Hippocampal formation (tissue), 2 donors: ENCODE measurements at places on chromosomes 2 and 18.
A peak's percentile ranks its signal among the peaks of the same experiment; 100 is the strongest.

GRCh38 chr2:85697716-85698115 is 3.6 kb downstream of the GNLY start:
- DNase-seq, result no peak

- DNase-seq, result peak; percentile 65
These were observed 22.7 kb downstream of the EXOC6B start for GRCh38 chr2:72803151-72803550.

DNA sequence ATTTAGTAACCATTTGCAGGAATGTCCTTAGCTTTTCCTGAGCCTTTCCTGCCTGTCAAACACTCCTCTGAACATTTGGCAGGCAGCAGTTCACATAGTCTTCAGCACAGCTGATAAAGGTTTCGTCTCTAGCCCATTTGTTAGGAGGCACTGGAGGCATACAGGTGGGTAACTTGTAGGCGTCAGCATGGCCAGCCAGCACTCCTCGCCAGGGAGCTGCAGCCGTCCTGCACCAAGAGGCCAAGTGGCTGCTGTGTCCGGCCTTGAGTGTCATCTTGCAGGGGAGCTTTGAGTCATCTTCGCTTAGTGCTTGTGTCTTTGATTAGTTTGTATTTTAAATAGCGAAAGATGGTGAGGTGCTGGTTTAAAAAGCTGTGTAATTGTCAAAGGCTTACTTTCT is 120.3 kb upstream of the NFATC1 start:
- no peak for DNase-seq

GRCh38 chr18:80147037-80147417 is 38.0 kb downstream of the ADNP2 start:
- DNase-seq, result no peak

DNA sequence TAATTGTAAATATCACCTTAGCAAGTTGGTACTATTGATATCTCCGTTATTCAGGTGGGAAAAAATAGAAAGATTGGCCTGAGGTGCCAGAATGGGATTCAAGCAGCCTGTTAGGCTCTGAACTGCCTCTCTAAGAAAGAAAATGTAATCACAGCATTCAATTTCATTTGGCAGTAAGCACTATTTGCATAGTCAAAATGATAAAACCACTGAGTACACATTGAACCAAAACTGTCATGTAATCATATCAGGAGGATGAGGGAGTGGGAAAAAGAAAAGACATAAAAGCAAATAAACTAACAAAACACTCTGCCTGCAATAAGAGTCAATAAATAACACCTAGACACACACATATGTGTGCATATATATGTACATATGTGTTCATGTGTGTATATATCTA is 103.9 kb upstream of the TACR1 start:
- no peak for DNase-seq

DNA sequence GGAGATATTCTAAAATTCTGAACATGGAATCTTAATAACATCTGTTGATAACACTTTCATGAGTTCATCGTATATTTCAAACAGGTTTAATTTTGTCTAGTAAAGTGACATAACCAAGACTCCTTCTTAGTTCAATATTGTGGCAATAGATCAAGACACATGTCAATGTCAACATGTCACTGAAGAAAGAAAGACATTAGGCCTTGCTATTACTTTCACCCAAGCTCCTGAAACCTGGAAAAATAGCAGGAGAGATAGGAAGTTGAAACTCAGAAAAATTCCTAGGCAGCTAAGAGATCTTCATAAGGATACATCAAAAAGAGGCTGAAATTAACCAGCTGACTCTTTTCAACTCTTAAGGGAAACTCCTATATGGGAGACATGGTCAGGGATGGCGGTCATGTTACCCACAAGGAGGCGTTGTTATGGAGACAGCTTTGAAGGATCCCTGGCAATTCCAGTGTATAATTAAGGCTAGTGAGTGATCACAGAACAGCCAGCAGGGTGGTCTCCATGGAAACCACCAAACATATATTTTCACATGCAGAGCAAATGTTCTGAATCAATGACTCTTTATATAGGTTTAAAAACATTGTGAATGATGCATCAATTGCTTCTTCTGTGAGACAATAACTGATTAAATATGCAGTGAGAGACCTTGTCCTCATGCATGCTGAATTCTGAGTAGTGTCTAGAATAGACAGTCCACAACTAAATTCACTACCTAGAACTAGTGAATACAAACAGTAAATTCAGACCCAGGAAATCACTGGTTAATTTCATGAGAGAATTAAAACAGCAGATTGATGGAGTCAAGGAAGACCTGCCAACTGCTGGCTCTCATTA is 115.3 kb upstream of the RIOK3 start:
- DNase-seq, result no peak

DNA sequence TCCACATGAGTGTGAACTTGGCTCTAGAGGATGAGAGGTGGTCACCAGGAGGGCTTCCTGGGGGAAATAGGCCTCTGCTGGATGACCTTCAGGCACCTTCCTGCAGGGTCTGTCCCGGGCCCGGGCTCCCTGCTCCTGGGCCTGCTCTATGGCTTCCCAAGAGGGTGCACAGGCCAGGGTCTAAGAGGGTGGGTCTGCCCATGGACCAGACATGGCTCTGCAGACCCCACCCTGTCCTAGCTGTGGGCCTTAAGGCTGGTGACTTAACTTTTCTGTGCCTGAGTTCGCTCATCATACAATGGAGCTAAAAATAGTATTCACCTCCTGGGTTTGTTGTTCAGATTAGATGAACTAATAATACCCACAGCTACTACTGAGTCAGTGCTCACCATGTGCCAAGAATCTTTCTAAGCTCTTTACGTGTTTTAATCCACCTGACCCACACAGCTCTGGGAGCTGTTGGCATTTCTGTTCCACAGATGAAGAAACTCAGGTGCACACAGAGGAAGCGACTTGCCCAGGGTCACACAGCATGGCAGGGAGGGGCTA is 14.4 kb downstream of the INHBB start:
- no peak for DNase-seq

DNA sequence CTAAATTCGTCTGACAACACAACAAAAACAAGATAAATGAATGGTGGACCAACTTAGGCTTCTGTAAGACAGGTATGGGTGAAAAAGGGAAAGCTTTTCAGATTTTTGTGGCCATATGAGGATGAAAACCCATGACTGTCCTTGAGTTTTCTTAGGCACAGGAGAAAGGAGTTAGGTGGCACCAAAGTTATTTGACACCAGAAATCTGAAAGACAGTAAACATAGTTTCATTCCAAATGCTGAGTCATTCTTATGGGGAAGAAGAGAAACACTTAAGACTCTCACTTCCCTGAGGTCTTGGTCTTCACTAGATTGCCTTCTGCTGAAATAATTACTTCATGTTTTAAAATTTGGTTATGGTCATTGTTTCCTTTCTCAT is 5.2 kb upstream of the GPD2 start:
- no peak for DNase-seq

DNA sequence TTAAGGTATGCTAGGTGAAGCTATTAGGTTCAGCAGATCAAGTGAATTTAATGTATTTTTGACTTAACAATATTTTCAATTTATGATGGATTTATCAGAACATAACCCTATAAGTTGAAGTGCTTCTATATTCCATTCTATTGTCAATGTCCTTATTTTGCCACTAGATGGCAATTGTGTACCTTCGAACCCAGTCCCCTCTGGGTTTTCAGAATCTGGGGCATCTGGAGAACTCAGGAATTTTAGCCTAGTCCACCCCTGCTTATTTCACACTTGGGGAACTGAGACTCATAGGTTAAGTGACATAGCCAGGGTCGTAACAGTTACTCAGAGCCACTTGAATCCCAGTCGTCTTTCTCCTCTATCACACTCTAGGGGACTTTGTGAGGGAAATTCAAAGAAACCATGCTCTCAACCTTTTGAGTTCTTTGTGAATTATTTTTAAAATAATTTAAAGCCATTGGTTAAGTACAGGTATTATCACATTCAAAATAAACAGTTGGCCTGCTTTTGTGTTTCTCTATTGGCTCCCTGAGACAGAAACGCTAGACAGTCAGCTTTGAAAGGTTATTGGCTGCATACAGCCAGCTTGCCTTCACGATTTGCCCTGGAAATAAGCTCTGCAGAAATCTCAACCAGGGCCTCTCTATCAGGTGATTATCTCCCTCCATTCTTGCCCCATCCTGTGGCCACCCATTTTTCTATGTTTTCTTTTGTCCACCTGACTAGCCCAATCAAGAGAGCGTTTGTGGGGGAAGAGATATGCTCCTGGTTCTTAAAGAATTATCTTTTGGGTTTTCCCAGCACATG is 145.0 kb downstream of the TTC27 start:
- DNase-seq, result peak; percentile 15

DNA sequence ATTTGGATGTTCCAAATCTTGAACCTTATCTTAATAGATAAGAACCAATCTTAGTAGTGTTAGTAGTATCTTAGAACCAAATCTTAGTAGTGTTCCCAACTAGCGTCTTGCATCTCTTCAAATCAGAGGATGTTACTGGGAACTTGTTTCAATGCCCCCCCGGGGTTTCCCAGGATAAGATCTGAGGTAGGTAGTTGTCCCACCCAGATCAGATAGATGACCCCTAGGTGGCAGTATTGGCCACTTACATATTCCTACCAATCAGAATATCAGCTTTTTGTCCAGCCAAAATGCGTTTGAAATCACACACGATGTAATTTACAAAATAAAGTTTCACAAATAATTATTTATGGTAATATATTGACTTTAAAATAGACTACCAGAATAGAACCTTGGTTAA is 314.8 kb downstream of the MBD2 start:
- DNase-seq, result no peak

DNA sequence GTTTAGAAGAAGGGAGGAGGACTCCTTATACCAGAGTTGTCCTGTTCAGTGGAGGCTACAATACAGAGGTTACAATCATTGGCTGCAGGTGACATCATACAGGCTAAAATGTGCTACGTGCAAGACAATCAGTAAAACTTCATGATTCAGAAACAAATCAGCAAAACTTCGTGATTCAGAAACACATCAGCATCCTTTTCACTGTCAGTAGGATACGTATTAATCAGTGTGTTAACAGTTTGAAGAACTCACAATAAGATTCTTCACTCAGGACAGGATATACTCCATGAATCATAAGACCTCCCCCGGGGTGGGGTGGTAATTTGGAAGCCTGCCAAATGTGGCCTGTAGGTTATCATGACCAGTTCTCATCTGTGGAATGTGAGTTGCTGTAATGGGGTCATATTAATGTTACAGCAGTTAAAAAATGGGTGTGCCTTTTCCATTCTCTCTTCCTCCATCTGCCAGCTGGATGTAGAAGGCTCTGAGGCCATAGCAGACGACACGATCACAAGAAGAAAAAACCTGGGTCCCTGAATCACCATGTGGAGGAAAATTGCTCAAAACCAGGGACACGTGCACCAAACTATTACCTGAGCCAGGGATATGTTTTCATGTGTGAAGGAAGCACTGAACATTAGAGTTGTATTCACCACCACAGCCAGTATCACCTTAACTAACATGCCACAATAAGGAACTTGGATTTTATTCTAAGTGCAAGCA is 134.8 kb upstream of the CREB1 start:
- no peak for DNase-seq

GRCh38 chr2:160387558-160388262 is 105.9 kb downstream of the RBMS1 start:
- DNase-seq, result no peak

GRCh38 chr2:154963511-154963910 is 265.0 kb downstream of the KCNJ3 start:
- DNase-seq, result no peak

DNA sequence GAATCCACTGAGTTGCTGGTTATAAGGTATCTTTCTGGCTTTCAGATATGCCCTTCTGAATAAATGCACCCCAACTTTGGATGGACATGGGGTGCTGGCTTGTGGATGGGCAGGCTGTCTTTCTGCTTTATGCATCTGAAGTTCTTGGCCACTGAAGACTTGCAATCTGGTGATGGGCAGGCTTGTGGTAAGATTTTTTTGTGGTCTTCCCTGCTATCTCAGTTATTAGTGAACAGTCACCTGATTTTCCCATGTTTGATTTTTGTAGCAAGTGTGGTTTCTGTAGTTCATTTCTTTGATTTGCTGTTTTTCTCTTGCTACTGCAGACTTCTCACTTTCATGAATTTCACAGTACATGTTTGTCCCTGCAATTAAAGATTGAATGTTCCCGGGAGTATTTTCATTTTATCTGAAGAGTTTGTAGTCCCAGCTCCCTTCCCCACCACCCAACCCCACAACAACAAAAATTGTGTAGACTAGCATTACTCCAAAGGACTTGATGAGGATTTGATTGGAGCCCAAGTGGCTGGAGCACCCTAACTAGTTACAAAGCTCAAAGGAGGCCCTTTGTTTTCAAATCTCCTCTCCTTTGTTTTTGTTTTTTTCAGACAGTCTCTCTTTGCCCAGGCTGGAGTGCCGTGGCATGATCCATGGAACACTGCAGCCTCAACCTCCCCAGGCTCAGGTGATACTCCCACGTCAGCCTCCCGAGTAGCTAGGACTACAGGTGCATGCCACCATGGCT is 63.6 kb upstream of the MGAT5 start:
- no peak for DNase-seq

GRCh38 chr2:226690461-226691024 is 109.1 kb downstream of the IRS1 start:
- DNase-seq, result no peak

- DNase-seq, result no peak
These were observed 129.3 kb downstream of the PRKCE start for GRCh38 chr2:45780541-45781463.

- no peak for DNase-seq
These were observed 254.7 kb upstream of the THUMPD2 start for GRCh38 chr2:40033781-40034180.

DNA sequence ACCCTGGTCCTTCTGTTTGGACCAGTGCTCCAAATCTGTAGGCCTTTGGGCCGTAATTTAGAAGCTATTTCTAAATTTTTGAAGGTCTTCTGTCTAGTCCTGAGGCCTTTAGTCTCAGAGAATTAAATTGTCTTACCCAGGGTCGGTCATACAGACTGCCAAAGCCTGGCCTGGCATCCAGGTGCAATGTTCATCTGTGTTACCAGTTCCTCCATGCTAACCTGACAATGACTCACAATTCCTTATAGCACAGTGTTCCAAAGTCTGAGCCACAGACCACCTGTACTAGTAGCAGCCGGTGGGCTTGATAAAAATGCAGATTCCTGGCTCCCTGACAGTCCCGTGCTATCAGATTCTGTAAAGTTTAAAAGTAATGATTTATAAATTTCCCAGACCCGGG is 77.7 kb upstream of the MAP4K3 start:
- DNase-seq, result no peak

- DNase-seq, result no peak
These were observed 4.0 kb upstream of the MREG start for GRCh38 chr2:216017365-216017764.

DNA sequence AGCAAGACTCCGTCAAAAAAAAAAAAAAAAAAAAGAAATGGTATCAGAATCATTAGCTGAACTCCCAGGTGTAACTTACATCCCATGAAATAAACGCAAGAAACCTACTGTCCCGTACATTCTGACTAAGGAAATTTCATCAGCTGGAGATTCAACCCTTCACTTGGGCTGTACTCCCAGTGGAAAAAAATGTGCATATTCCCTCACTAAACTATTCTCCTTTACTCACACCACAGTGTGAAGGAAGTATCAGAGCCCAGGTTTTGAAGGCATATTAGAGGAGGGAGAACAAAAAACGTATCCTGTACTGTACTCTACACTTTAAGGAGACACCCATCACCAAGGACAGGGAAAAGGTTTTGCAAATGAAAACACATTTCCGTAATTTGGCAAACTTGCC is 64.3 kb downstream of the DNER start:
- no peak for DNase-seq
